ENCODE measurements at places on chromosomes 12 and 14.

GRCh38 chr12:95173392-95174251 is 43.6 kb downstream of the FGD6 start:
- no peak for DNase-seq

- no peak for DNase-seq
These were observed 366.2 kb upstream of the KITLG start for GRCh38 chr12:88946372-88946997.

- DNase-seq: no peak
These were observed 15.2 kb upstream of the ABHD12B start for GRCh38 chr14:50856660-50857059.

GRCh38 chr12:104888481-104888880 is 69.6 kb downstream of the SLC41A2 start:
- DNase-seq: no peak

DNA sequence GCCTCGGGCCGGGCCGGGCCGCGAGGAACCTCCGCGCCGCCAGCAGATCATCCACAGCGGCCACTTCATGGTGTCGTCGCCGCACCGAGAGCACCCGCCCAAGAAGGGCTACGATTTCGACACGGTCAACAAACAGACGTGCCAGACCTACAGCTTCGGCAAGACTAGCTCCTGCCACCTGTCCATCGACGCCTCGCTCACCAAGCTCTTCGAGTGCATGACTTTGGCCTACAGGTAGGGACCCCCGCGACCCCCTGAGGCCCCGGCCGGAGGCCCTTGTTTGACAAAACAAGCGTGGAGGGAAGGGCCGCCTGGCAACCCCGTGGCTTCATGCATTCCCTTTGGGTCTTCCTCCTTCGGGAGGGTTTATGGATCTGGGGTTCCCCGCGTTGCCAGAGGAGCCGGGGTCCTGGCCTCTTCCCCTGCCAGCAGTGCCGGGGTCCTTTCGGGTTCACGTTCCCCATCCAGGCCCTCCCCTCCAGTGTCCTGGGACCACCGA is 526 bp downstream of the MLXIP start:
- DNase-seq: no peak

DNA sequence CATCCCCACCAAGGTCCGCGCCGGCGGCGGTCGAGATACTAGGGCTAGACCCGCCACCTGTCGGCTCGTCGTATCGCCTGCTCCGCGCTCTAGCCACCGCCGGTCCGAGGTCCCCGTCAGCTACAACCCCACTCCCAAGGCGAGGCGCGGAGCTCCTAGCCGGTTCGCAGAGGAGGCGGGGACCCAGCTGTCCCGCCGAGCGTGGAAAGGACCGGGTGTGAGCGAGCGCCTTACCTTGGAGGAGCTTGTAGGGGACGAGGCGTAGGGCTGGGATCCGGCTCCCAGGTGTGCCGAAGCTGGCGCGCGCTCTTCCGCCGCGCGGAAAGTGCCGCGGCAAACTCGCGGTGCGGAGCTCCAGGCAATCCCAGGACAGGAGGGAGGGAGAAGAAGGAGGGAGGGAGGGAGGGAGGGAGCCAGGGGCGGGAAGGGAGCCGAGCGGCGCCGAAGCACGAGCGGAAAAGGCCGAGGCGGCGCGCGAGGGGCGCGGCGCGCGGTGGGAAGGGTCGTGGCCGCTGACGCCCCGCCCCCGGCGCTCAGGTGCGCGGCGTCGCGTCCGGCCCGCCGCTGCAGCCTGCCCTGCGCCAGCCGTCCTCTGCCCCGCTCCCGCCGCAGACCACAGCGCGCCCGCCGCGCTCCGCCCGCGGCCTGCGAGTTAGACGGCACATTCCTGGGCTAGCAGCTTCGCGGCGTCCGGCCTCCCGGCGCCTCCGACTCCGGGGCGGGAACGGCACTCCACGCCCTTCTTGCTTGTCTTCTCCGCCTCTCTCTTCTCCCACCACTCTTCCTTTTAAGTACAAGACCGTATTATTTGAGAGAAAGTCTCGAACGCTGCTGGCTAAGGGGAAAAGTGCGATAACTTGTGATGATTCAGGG is at the start of gene PAWR:
Gene PAWR (minus strand): TSS at position 327 of the 873 bp plus-strand sequence. CDS start 720 bp downstream, outside the sequence.
- peak; percentile 15 for DNase-seq

DNA sequence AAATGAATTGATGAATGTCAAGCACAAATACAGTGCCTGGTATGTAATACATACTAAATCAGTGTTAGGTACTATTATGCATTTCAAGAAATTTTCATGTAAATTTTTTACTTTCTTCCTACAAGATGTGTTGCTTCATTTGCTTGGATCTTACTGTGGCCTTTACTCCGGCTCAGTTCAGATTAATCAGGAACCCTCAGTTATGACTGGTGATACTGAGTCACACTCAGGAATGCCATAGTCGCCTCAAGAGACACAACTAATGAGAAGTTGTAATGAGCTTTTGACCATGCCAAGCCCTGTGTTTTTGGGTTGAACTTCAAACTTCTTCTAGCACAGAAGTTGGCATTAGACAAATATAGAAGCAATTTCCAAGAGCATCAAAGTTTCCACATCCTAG is 96.0 kb downstream of the TGFB3 start:
- no peak for DNase-seq

GRCh38 chr14:64407329-64407728 is 19.2 kb downstream of the MTHFD1 start:
- no peak for DNase-seq

GRCh38 chr12:8709124-8709830 is 11.5 kb downstream of the RIMKLB start:
- DNase-seq: no peak

DNA sequence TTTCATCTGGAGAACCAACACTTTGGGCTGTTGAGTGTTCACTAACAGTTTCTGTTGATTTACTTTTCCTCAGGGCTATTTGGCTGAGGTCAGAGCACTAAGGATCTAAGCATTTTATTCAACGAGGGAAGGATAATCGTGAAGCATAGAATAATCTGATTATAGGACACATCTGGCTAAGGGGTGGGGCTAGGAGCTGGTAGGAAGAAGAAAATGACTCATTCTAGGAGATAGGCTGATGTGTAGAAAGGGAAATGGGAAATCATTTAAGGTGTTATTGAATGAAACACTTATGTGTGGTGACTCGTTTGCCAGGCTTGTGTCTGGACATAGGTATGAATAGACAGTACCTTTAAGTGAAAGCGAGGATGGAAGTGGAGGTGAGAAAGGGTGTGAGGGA is 167.2 kb downstream of the ETNK1 start:
- DNase-seq: no peak

GRCh38 chr14:99773521-99774497 is 19.4 kb upstream of the EML1 start:
- DNase-seq: no peak

- DNase-seq: no peak
These were observed 39.1 kb downstream of the ADCK1 start for GRCh38 chr14:77838831-77839511.

GRCh38 chr12:116707751-116708150 is 30.1 kb downstream of the SPRING1 start:
- DNase-seq: no peak

GRCh38 chr12:132323171-132324010 is 6.0 kb downstream of the GALNT9 start:
- no peak for DNase-seq

GRCh38 chr12:130846369-130846768 is 7.3 kb upstream of the STX2 start:
- no peak for DNase-seq

GRCh38 chr14:88490168-88490567 is 64.6 kb downstream of the PTPN21 start:
- no peak for DNase-seq

DNA sequence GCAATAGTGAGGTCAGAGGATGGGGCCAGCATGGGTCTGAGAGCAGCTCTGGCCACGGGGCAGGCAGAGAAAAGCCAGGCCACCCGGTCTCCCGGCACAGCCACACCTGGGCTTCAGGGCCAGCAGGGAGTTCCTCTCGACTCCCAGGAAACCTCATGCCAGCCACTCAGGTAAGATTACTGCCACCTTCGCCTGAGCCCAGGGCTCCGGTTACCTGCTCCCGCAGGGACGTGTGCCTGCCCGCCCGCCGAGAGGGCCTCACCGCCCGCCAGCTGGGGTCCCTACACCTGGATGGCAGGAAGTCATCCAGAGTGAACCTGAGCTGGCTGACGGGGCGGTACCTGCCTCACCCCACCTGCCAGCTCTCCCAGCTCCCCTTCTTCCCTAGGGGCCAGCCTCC is 7.3 kb downstream of the JAG2 start:
- DNase-seq: no peak

GRCh38 chr12:100234591-100235304 is 32.1 kb downstream of the DEPDC4 start:
- DNase-seq: no peak

DNA sequence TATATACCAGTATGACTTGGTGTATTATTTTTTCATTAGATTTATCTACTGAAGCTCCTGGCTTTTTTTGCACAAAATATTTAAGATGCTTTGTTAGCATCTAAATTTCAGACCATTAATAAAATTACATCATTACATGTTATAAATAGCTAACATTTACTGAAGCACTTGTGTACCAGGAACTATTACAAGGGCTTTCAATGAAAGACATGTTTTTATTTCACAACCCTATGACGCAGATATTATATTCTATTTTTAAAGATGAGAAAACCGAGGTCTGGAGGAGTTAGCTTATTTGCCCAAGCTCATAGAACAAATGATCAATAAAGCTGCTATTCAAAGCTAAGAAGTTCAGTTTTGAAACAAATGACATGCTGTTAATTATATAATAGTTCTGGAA is 420.4 kb upstream of the DCN start:
- no peak for DNase-seq

- DNase-seq: no peak
These were observed 18.6 kb downstream of the AMN1 start for GRCh38 chr12:31710021-31710818.

DNA sequence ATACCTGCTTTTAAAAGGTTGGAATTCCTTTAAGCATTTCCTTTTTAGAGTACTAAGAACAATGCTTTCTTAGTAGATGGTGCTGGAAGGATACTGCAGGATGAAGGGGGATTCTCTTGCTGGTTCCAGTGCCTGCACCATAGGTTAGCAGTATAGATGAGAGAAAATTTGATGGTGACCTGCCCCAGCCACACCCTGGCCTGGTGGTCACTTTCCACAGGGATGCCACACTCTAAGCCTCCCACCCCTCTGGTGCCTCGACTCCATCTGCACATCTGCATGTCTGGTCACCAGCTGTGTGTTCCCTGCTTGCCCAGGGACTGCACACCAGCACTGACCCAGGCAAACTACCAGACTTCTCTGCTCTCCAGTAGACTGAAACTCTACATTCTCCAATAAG is 19.1 kb downstream of the SLC2A3 start:
- DNase-seq: no peak

- no peak for DNase-seq
These were observed 29.5 kb upstream of the APOLD1 start for GRCh38 chr12:12755923-12756322.

GRCh38 chr12:102171951-102172350 is 25.7 kb downstream of the PMCH start:
- DNase-seq: no peak

GRCh38 chr14:80215756-80216581 is 4.7 kb upstream of the DIO2 start:
- no peak for DNase-seq

DNA sequence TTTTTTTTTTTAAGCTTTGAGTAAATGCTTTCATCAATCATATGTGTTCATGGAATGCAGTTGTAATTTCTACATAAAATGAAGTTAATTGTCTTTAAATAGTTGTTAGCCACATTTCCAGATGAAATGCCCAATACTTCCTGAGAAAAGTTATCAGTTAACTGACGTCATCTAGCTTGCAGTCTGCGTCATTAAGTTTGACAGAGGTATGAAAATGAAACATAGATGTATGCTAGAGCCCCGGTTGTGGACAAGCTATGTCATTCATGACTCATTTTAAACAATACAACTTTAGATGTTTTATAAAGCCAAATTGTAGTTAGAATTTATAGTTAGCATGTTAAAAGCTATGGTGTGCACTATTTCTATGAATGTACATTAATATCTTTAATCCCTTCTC is 90.7 kb downstream of the PLEKHA5 start:
- no peak for DNase-seq

DNA sequence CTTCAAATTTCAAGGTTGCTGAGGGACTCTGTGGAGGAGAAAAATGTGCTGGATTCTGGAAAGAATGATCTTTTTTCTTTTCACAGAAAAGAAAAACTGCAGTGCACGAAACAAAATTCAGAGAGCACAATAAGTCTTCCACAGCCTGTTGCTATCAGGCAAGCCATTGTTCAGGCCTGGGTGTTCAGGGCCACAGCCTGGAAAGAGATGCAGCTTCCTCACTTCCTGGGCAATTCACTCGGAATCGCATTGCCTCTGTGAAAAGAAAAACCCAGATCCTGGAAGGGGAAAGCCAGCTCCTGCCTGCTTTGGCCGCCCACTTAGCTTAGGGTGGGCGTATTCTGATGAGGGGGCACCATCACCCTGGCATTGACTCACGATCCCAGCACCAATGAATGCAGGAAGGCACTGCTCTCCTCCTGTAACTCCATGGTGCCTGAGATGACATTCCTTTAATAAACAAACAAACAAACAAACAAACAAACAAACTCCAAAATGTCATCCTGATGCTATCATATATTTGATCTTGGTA is 863.9 kb downstream of the BCL11B start:
- no peak for DNase-seq

DNA sequence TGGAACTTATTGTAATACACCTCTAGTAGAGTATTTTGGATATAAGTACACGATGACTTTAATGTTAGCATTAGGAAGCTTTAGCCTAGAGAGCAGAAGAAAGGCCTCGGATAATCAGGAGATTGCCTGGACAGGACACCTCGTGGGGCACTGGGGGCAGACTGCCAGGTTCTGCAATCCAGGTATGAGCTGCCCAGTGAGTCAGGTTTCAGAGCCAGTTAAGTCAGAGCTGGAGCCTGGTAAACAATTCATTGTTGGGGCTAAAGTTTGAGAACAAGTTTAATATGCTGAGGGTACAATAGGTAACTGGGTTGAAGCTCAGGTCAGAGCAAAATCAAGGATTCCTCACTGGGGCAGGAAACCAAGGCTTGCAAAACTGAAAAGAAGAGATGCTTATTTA is 107.4 kb downstream of the RERGL start:
- no peak for DNase-seq

DNA sequence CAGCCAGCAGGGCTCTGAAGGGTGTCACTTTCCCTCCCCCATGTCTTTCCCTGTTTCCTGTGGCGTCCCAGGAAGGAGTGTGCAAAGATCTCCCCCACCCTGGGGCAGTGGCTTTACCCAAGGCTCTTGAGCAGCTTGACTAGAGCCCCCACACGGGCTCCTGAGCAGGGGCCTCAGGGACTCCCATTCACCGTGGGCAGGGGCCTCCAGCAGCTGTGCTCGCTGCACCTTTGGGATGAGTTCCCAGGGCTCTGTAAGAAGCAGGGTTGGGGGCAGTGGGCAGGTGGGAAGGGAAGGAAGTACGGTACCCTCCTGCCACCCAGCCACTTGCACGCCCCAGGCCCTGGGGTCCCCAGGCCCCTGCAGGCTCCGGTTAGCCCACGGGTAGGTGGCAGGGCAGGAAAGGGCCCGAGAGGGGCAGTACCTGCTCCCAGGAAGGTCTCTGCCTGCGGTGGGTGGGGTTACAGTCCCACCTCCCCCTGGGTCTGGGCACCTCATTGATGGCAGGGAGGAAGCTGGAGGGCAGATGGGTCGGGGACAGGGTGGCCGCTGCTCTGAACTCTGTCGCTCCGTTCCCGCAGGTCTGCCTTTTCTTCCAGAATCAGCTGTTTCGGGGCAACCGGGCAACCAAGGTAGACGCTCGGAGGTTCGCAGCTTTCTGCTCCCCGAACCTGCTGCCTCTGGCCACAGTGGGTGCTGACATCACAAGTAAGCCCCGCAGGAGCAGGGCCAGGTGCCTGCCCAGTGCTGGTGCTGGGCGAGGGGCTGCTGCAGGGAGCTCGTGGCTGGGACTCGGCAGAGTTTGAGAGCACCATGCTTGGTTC is 13.0 kb downstream of the ASPG start:
- DNase-seq: no peak
